ENCODE measurements at places on chromosomes 6 and 20.

- DNase-seq: no peak
These were observed 435 bp upstream of the ZNF322 start for GRCh38 chr6:26660000-26660361.

DNA sequence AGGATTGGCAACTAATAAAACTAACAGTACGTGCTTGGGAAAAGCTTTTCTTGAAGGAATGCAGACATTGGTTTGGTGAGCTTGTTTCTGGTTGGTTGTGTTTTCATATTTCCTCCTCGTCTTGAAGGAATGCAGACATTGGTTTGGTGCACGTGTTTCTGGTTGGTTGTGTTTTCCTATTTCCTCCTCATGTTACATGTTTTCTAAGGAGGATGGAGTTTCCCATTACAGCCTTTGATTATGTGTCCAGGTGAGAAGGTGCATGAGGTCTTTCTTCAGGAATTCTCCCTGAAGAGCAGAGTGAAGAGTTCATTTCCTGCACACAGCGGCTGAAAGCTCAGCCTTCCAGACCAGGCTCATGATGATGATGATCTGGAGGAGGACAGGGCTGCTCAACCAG lies 190.6 kb downstream of the SMOC2 start:
- no peak for DNase-seq

GRCh38 chr20:32682508-32682987 lies 8.8 kb upstream of the C20orf203 start:
- no peak for DNase-seq

- DNase-seq: no peak
These were observed 80.6 kb downstream of the ATG5 start for GRCh38 chr6:106244931-106245330.

GRCh38 chr6:157054531-157054979 lies 268.8 kb downstream of the TMEM242 start:
- DNase-seq: no peak

GRCh38 chr6:119314885-119315272 lies 34.7 kb downstream of the MAN1A1 start:
- no peak for DNase-seq

DNA sequence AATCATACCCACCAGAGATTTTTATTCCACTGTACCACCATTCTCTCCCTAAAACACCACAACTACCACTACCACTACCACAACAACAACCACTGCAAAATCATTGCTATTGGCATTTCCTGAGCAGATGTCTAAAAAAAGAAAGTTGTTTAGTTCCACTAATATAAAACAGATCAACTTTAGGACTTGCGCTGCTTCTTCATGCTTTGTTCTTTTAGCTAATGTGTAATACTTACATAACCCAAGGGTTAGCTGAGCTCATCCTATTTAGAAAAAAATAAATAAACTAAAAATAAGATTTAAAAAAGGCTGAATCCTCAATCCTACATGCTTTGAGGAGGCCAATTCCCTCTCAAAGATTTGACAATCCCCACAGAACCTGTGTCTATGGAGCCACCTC lies 11.4 kb downstream of the IYD start:
- no peak for DNase-seq

- no peak for DNase-seq
These were observed 205.6 kb downstream of the ZDHHC14 start for GRCh38 chr6:157586476-157587126.

GRCh38 chr6:35388030-35388429 lies 45.7 kb downstream of the PPARD start:
- no peak for DNase-seq

DNA sequence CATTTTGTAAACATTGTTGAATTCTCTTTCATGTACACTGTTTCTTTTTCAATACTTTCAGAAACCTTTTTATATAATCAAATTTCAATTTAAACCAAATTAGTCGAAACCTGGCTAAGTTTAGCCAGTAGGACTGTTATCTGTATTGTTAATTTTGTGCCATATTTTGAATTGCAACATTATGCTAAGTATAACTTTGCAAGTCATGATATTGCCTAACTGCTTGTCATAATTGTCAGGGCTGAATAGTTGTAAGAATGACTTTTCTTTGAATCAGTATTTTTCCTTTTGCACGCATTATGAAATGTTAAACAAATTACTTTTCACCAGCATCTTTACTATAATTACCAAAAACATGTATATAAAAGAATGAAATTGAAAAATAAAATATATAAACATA lies 82.7 kb downstream of the SAMD3 start:
- no peak for DNase-seq

DNA sequence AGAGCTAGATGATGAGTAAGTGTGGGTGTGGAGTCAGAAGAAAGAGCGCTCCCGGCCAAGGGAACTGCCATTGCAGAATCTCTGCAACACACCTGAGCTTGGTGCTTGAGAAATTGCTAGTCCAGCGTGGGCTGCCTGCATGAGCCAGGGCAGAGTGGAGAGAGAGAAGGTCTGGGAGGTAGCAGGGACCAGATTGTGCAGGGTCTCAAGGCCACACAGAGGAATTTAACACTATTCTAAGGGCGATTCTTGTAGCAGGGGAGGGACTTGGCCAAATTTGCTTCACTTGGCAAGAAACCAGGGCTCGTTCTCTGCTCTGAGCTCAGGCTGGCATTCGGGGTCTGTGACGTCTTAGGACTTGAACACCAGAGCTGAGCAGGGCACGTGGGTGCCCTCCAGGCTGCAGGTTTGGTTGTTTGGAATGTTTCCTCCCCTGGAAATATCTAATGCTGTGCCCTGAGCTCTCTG lies 53.5 kb downstream of the BCAS4 start:
- DNase-seq: no peak

DNA sequence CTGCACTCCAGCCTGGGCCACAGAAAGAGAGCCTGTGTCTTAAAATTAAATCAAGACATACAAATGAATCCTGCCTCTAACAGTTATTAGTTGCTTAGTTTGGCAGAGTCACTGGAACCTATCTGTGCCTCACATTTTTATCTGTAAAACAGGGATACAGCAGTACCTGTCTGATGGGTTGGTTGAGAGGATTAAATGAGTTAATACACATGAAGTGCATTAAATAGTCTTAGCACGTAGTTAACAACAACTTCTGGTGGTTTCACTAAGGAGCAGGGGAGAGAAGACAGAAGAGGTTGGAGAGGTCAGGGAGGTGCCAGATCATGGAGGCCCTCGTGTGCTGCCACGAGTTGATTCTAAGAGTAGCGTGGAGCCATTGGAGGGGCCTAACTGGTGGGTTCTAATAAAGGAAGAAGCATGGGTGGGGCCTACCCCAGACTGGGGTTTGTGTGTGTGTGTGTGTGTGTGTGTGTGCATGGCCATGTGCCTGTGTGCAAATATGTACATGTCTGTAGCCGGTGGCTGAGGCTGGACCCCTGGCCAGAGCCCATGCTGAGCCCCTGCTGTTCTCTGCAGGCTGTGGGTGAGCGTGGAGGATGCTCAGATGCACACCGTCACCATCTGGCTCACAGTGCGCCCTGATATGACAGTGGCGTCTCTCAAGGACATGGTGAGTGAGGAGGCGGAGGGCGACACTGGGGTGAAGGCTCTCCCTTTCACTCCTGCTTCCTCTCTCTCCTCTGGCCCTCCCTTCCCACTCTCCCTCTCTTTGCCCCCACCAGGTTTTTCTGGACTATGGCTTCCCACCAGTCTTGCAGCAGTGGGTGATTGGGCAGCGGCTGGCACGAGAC lies 9.1 kb downstream of the RBCK1 start:
- DNase-seq: no peak

DNA sequence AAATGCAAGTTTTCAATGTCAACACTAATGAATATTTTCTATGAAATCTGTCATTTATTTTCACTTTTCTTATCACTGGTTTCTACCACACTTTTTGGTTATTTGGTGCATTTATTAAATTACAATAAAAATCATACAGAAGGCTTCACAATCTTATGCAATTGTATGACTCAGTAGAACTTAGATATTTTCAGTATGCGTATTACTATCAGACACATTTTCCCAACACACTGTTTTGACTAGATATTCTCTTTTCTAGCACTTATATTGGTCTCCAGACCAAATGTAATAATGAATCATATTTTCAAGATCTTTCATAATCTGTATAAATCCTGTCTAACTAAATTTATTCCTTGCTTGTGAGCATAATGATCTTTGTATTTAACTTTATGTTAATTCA lies 74.1 kb downstream of the FAM83B start:
- DNase-seq: no peak

DNA sequence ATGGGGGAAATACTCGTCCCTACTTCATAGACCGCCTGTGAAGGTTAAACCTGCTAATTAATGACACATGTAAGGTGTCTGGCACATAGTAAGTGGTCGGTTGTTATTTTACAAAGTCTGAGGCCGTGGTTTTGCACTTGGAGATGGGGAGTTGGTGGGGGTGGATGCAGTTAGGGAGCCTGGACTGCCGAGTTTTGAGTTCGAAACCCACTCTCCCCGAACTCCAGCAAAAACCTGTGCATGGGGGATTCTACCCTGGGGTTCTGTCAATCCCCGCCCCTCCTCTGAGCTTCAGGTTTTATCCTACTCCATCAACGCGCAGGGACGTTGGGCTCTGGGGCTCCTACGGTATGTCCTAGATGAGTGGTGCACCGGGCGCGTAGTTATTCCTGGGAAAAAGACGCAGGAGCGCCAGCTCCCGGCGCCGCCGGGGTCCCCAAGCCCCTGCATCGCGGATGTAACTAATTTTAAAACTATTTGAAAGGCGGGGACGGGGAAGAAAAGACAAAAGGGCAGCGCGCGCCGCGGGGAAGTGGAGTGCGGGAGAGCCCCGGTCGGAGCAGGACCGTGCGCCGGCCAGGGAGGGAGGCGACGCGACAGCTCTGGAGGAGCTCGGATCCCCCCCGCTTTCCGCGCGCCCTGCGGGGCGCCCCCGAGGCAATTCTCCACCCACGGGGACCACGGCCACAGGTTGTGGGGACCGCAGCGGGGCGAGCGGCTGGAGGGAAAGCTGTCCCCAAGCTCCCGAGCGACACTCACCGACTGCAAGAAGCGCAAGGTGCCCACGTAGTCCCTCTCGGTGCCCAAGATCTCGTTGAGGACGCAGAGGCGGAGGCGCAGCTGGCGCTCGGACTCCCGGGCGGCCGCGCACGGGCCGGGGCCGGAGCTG lies 672 bp downstream of the PREX1 start:
- no peak for DNase-seq

DNA sequence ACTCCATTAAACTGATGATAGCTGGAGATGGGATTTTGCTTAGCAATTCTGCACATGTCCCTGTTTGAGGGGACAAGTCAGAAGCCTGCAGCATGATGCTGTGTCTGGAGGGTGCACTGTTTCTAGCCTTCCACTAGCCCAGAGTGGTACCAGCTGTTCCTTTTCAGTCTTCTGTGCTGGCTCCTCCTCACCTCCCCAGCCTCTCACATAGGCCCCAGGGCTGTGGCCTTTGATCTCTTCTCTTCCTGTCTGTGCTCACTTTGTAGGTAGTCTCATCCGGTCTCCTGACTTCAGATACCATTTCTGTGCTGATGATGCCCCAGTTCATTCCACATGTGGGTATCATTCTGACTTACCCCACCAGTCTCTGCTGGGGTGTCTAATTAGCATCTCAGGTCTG lies 126.3 kb downstream of the HIVEP1 start:
- DNase-seq: no peak

- no peak for DNase-seq
These were observed 372 bp downstream of the KIAA0408 start for GRCh38 chr6:127458817-127459216.

DNA sequence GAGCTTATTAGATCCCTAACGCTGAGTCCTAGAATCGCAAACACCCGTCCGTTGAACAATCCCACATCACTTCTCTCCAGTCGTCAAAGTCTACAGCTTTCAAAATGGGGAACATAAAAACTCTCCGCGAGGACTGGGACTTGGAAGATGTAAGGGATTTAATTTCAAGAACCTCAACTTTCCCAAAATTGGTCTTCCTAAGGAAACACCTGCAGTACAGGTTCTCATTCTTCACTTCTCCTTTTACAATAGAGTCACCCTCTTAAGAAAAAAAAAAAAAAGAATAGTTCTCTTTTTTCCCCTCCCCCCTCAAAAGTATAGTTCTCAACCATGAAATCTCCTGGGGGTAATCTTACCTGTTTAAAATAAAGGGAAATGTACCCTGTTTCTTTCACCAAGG lies 6.6 kb upstream of the ZBTB22 start:
- no peak for DNase-seq

DNA sequence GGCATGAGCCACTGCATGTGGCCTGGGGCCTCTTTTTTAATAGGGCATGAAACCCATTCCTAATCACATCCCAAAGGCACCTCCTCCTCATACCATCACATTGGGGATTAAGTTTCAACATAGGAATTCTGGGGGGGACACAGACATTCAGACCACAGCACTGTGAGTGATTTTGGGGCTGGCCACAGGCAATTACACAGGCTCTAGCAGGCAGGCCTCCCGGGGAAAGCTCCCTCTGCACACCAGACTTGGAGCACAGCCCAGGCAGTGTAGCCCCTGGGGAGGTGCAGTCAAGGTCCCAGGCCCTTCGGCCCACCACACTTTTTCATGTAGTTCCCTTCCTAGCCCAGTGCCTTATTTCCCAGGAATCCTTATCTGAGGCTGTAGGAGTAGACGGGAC lies 5.5 kb downstream of the SFT2D1 start:
- DNase-seq: no peak

DNA sequence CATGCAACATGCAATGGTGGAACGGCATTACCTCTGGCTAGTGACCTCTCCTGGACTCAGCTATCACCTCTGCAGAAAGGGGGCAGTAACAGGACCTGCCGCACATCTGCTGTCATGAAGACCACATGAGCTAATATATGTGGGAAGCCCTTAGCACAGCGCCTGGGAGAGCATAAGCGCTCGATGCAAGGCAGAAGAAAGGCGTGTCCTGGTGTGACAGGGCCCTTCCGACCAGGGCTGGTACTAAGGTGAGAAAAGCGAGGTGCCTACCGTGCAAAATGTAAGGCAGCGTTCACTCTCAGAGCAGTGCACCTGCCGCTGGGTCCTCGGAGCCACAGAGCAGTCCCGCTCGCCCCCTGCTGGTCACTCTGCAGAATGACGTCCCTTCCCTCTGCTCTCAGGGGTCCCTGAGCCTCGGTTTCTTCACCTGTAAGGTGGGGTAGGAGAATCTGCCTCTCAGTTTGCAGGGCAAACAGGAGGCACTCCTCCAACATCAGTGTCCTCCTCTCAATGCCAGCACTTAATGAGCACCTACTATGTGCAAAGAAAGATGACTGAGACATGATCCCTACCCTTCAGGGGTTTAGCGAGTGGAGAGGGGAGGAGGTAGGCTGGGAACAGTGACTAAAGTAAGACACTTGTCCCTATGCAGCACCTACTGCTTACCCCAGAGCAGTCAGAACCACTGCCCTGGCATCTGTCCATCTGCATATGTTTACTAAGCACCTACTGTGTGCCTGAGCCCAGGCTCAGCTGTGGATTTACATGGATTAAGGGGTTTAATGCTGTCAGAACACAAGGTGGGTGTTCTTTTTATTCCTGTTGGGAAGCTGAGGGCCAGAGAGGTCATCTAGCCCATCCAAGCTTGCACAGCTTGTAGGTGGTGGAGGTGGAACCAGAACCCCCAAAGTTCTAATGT lies 41.1 kb upstream of the PTGIS start:
- DNase-seq: peak; percentile 63

GRCh38 chr20:47319517-47320252 lies 36.8 kb downstream of the ZMYND8 start:
- DNase-seq: no peak

GRCh38 chr20:59240006-59240405 lies 60.4 kb upstream of the EDN3 start:
- DNase-seq: no peak

GRCh38 chr6:13368731-13369115 lies 40.4 kb upstream of the TBC1D7 start:
- DNase-seq: no peak

Measured in COR-L47 (cell line).